ENCODE measurements at places on chromosomes 13 and 19. TPM values are rescaled to one million over a fixed set of nuclear protein-coding genes. Genes with fewer than 3 reads are reported as not detected.

DNA sequence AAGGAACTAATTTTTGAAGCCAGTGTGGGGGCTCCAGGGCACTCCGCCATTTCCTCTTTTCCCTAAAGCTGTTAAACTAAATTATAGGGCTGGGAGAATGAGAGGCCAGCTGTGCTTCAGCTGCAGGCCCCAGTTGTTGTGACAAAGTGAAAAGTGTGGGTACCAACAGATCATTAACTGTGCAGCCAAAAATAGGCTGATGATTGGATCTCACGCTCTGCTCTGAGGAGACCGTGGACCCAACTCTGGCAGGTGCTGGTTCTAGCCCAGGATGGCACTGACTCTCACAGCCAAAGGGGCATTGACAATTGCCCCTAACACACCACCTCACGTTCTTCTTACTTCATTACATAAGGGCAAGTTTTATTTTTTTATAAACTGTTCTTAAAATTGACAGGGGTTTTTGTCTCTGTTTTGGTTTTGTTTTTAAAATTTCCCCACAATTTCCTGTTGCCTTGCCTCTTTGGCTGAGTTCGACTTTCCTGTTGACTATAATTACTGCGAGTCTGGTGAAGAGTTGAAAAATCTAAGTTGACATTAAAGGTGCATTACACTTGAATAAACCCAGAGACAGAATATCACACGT, 391.0 kb downstream of the FGF9 start:
- H3K4me3 ChIP-seq: no peak overlapping the region
- H3K27me3 ChIP-seq: no peaks in the 10 kb centered on the region
- no peaks in the 10 kb centered on the region for H3K36me3 ChIP-seq

GRCh38 chr13:77918391-77919245, at the start of gene EDNRB:
TSS of gene EDNRB (minus strand) at chr13:77918831. CDS start at chr13:77918573, 258 bp downstream.
- H3K4me3 ChIP-seq: peak within 1 kb of the TSS; percentile 42
- H3K4me1 ChIP-seq: peaks cover 3% of the 10 kb centered on the region
- H3K27ac ChIP-seq: no peak within 1 kb of the TSS
- peaks cover 26% of the 10 kb centered on the region for H3K27me3 ChIP-seq
- DNase-seq: no peak

- peak overlapping the region; percentile 98 for H3K27ac ChIP-seq
- peaks cover 35% of the 10 kb centered on the region for H3K4me1 ChIP-seq
- no peaks in the 10 kb centered on the region for H3K27me3 ChIP-seq
- peak overlapping the region; percentile 64 for H3K4me3 ChIP-seq
These were observed 811 bp downstream of the ARMC6 start for GRCh38 chr19:19034204-19034624.

- H3K27ac ChIP-seq: no peak overlapping the region
- no peak overlapping the region for H3K4me3 ChIP-seq
These were observed 44.2 kb downstream of the WASF3 start for GRCh38 chr13:26601669-26602068.

GRCh38 chr19:35451338-35452096, 3.5 kb downstream of the FFAR2 start:
- H3K36me3 ChIP-seq: no peaks in the 10 kb centered on the region
- no peaks in the 10 kb centered on the region for H3K4me1 ChIP-seq
- H3K27ac ChIP-seq: no peak overlapping the region
- peaks cover 3% of the 10 kb centered on the region for H3K27me3 ChIP-seq

GRCh38 chr13:100773923-100774663, 99.5 kb upstream of the TMTC4 start:
- no peak overlapping the region for H3K4me3 ChIP-seq
- no peaks in the 10 kb centered on the region for H3K27me3 ChIP-seq
- no peaks in the 10 kb centered on the region for H3K4me1 ChIP-seq
- no peaks in the 10 kb centered on the region for H3K36me3 ChIP-seq
- H3K27ac ChIP-seq: no peak overlapping the region

Gene CELF5
- polyA plus RNA-seq: 1.4 TPM

- H3K4me1 ChIP-seq: no peaks in the 10 kb centered on the region
- no peaks in the 10 kb centered on the region for H3K27me3 ChIP-seq
- H3K27ac ChIP-seq: no peak overlapping the region
- H3K4me3 ChIP-seq: no peak overlapping the region
These were observed 23.3 kb upstream of the RNF113B start for GRCh38 chr13:98200211-98200878.

DNA sequence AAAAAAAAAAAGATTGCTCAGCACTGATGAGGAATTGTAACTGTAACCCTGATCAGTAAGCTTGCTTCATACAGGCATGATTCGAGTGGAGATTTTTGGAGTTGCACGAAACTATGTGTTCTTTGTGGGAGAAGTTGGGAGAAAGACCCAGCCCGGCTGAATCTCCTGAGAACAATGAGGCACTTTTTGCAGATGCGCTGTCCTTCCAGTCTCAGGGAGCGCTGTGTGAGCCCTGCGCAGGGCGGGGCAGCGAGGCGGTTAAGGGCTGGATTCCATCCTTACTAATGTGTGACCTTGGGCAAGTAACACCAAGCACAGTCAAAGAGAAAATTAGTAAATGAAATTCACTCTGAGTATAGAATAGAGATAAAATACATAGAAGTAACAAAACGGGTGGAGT, 76.9 kb downstream of the SIPA1L3 start:
- DNase-seq: no peak
- no peak overlapping the region for H3K4me3 ChIP-seq
- no peaks in the 10 kb centered on the region for H3K27me3 ChIP-seq
- H3K4me1 ChIP-seq: peaks cover 3% of the 10 kb centered on the region
- H3K36me3 ChIP-seq: no peaks in the 10 kb centered on the region

Gene PCDH8
- polyA plus RNA-seq: 1.1 TPM

DNA sequence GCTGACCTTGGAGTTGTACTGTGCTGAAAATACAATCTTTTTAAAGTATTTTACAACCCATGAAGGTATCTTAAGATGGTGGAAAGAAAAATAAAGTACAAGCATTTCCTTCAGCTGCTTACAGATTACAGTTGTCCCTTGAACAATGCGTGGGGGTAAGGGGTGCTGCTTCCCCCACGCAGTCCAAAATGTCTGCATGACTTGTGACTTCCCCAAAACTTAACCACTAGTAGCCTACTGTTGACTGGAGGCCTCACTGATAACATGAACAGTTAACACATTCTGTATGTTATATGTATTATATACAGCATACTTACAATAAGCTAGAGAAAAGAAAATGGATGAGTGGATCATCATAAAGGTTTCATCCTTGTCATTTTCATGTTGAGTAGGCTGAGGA, 45.3 kb upstream of the ZNF599 start:
- no peak for DNase-seq
- H3K27me3 ChIP-seq: no peaks in the 10 kb centered on the region
- H3K4me3 ChIP-seq: no peak overlapping the region
- H3K4me1 ChIP-seq: no peaks in the 10 kb centered on the region

- H3K27ac ChIP-seq: no peak overlapping the region
- no peaks in the 10 kb centered on the region for H3K36me3 ChIP-seq
- no peak for DNase-seq
- H3K4me3 ChIP-seq: no peak overlapping the region
These were observed 597.3 kb downstream of the DCT start for GRCh38 chr13:93882086-93882651.

GRCh38 chr13:102236830-102237229, 165.0 kb downstream of the FGF14 start:
- DNase-seq: no peak
- H3K27ac ChIP-seq: no peak overlapping the region
- no peaks in the 10 kb centered on the region for H3K36me3 ChIP-seq
- H3K27me3 ChIP-seq: no peaks in the 10 kb centered on the region
- no peak overlapping the region for H3K4me3 ChIP-seq

GRCh38 chr19:5767949-5768348, 16.6 kb downstream of the PRR22 start:
- no peak overlapping the region for H3K27ac ChIP-seq
- no peaks in the 10 kb centered on the region for H3K27me3 ChIP-seq
- H3K4me1 ChIP-seq: no peaks in the 10 kb centered on the region
- DNase-seq: no peak

DNA sequence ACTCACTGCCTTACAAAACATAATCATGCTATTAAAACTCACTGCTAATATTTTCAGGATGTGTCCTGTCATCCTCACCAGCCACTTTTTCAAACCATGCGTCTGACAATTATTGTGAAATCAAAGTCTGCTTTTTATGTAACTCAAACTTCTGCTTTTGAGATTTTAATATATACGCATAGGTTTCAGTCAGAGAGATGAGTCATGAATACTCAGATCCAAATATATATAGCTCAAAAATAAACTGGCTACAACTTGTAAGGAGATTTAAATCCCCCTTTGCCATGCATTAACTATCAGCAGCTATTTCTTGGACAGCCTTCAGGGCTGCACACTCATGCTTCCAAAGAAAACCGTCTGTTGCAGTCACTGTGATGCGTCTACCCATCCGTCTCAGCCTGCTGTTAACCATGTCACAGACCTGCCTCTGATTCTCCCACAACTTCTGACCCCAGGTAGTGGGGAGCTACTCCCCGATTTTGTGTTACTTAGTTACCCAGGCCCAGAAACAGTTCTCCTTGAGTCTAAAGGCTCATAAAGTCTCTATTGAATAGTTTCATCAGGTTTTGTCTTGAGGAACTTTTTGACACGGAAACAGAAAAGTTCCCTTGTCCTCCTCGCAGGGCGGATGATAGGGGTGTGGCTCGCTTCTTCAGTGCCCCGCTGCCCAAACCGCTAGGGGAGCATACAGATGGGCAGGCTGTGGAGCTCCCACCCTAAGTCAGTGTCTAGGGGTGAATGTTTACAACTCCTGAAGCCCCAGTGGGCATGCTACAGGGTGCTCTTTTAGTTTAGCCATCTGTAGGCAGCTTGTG, 33.8 kb upstream of the SGCG start:
- peaks cover 4% of the 10 kb centered on the region for H3K4me1 ChIP-seq
- no peak for DNase-seq
- no peaks in the 10 kb centered on the region for H3K27me3 ChIP-seq
- H3K27ac ChIP-seq: no peak overlapping the region

DNA sequence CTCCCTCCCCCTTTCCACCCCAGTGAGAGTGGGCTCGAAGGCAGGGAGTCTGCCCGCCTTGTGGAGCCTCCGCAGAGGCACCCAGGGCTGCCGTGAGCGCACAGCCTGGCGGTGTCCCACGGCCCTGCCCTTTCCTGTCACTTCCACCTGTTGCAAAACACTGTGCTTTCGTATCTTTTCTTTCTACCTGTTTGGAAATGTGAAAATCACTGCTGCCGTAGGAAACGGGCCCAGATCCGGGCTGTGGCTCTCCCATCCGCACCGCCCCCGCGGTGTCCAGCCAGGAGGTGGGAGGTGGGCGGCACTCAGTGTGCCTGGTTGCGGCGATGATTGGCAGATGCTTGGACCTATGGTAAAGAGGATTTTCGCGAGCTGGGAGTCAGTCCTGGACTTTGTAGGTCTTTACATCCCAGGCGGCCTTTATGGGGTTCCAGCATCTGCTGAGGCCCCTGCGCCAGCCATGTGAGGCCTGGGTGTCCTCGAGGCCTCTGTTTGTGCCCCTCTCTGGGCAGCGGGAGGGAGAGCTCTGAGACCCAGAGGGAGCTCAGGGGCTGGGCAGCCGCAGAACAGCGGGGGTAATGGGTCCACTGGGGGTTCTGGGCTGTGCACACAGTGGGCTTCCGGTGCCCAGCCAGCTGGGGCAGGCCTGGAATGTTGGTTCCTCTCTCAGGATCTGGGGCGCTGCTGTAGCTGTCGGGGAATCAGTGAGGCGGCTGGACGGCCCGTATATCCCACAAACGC, 6.1 kb downstream of the STK11 start:
- no peak overlapping the region for H3K27ac ChIP-seq
- peaks cover 44% of the 10 kb centered on the region for H3K4me1 ChIP-seq
- no peak overlapping the region for H3K4me3 ChIP-seq
- peaks cover 29% of the 10 kb centered on the region for H3K36me3 ChIP-seq
- peaks cover 15% of the 10 kb centered on the region for H3K27me3 ChIP-seq
- no peak for DNase-seq

DNA sequence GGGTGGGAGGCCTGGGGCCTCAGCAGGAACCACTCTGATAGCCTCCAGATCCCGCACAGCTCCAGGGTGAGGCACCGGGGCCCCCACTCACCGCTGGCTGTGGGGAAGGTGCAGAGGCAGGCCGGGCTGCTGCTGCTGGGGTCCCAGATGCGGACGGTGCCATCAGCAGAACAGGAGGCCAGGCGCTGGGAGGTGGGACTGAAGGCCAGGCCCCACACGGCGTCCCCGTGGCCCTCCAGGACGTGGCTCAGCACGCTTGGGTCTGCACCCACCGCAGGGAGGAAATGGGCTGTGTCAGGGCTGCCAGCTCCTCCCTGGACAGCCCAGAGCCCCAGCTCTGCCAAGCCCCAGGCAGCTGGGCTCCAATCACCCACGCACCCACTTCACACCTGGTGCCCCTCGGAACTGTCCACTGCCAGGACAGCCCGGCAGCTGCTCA, 6.1 kb upstream of the PRKD2 start:
- DNase-seq: no peak
- H3K27me3 ChIP-seq: no peaks in the 10 kb centered on the region
- H3K36me3 ChIP-seq: peaks cover 89% of the 10 kb centered on the region
- H3K4me3 ChIP-seq: no peak overlapping the region
- no peak overlapping the region for H3K27ac ChIP-seq

DNA sequence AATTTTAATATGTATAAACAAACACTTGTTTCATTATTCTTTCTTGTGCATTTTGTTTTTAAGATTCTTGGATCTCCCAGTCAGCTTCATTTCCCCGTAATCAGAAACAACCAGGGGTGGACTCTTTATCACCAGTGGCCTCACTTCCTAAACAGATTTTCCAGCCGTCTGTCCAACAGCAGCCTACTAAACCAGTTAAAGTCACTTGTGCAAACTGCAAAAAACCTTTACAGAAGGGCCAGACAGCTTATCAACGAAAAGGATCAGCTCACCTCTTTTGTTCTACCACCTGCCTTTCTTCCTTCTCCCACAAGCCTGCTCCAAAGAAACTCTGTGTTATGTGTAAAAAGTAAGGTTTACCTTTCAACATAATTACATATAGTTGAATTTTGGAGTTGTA, 44.3 kb downstream of the ZMYM2 start:
- peak; percentile 38 for DNase-seq
- no peak overlapping the region for H3K27ac ChIP-seq
- H3K27me3 ChIP-seq: no peaks in the 10 kb centered on the region
- H3K4me3 ChIP-seq: no peak overlapping the region
- H3K36me3 ChIP-seq: peaks cover 13% of the 10 kb centered on the region
- peaks cover 11% of the 10 kb centered on the region for H3K4me1 ChIP-seq

Gene SHISA7
- polyA plus RNA-seq: 0.11 TPM

- no peak overlapping the region for H3K4me3 ChIP-seq
- no peak overlapping the region for H3K27ac ChIP-seq
- H3K27me3 ChIP-seq: no peaks in the 10 kb centered on the region
- DNase-seq: no peak
- H3K4me1 ChIP-seq: no peaks in the 10 kb centered on the region
These were observed 259.5 kb downstream of the NHLRC3 start for GRCh38 chr13:39297664-39298171.

DNA sequence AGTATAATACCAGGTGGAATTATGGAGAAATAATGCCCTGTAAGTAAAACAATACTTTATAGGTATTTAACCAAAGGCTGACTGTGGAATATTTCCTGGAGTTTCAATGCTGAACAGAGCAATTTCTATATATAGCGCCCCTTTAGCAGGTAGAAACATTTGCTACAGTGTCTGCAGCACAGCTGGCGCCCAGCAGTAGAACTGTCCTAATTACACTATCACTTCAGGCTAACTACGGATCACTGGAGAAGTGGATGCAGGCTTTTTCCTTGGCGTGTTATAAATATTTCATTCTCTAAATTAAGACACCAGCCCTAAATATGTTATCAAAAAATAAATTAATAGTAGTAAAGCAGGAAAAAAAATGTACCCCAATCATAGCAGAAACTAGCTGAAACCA, 3.1 kb downstream of the SHISA2 start:
- no peaks in the 10 kb centered on the region for H3K36me3 ChIP-seq
- H3K27me3 ChIP-seq: peaks cover 39% of the 10 kb centered on the region
- H3K27ac ChIP-seq: no peak overlapping the region
- no peaks in the 10 kb centered on the region for H3K4me1 ChIP-seq
- no peak for DNase-seq

All from thymus (tissue), 14 donors.